Left renal pelvis (tissue), 4 donors: ENCODE measurements at places on chromosomes 13 and 19.

GRCh38 chr13:46554951-46555350, 2.0 kb downstream of the LRCH1 start:
- DNase-seq = no peak

DNA sequence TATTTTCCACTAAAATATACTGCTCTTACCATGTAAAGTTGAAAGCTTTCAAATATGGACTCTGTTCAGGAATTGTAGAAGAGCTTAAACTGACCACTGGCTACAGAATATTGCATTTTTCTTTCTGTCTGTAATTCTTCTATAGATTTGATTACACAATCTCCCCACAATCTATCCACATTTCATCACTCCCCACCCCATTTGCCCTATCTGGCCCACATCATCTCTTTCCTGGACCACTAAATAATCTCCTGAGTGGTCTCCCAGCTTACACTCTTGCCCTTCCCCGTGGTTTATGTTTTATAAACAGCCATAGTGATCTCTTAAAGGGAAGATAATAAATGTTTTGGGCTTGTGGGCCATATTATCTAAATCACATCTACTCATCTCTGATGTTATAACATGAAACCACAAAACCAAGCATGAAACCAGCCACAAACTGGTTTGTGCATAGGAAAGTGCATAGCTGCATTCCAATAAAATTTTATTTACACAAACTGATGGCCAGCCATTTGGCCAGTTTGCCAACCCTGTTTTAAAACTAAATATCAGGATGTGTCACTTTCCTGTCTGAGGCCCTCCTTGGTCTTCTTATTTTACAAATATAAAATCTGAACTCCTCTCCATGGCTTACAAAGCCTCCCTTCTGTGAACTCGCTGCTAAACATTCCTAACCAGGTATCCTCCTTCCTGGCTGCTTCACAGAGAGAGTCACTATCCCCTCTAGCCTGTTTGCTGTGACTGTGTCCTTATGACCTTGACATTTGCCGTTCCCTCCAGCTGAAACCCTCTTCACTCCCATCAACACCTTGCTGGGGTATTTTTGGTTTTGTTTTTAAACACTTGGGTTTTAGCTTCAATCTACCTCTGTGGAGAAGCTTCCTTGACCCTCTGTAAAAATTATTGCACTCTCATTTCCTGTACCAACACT, 500.9 kb downstream of the GPC6 start:
- DNase-seq = no peak

DNA sequence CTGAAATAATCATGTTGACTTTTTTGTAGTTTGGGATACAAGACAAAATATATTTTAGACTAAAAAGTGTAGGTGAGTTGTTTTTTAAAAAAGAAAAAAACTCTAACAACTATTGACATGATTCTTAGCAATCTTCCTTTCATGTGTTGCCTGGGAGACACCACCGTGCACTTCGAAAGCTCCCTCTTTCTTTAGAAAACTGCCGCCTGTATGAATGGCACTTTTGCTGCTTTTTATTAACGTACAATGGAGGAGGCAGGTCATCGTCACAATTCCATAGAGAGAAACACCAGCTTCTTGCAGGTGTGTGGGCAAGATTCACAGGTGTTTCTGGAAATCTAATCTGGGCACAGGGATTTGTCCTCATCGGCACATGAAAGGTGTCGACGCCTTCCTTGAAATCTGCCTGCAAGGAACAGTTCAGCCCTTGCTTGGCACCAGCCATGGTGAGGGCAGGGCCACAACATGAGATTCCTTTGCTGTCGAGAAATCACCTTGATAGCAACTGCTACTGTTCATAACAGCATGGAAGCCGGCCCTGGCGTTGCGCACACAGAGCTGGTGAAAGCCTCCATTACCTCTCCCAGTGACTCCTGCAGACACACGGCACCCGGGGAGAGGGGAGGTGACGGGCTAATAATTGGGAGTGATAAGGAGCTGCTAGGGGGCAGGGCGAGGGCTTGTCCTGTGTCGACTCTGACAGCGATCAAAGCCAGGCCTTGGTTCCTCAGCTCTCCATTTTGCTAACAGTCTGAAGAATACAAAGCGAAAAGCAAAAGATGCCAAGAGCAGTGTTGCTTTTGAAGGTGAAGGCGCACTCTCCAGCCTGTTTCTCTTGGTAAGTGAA, 66.5 kb downstream of the EFNB2 start:
- no peak for DNase-seq

DNA sequence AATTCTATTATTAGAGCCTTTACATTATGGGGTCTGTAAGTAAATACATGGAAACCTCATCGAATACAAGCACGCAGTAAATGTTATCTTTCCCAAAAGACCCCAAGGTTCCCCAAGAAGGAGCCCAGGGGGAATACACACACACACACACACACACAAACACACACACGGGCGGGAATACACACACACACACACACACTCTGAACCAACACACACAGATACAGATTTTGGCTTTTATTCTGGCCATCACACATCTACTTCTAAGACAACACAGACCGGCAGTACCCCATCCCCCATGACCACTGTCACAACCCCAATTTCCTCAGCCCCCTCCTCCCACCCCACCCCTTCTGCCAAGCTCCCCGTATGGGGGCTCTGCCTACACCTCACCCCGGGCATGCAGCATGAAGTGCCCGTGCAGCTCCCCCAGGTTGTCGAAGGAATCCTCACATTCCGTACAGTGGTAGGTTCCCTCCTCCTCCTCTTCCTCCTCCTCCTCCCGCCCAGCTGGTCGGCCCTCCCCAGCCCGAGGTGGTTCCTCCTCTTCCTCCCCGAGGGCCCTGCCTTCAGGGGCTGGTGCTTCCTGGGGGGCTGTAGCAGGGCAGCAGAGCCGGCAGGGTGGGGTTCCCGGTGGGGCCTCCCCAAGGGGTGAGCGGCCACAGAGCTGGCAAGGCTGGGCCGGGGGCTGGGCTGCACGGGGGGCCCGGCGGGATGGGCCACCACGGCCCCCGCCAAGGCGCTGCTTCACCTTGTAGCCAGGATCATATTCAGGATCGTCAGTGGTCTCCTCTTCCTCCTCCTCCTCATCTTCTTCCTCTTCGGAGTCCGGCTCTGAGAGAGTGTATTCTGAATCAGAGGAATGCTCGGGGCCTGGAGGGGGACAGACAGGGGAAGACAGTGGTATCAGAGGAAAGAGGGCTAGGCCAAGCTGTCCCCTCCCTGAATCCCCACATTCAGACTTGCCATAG, 4.4 kb upstream of the SRRM5 start:
- no peak for DNase-seq

DNA sequence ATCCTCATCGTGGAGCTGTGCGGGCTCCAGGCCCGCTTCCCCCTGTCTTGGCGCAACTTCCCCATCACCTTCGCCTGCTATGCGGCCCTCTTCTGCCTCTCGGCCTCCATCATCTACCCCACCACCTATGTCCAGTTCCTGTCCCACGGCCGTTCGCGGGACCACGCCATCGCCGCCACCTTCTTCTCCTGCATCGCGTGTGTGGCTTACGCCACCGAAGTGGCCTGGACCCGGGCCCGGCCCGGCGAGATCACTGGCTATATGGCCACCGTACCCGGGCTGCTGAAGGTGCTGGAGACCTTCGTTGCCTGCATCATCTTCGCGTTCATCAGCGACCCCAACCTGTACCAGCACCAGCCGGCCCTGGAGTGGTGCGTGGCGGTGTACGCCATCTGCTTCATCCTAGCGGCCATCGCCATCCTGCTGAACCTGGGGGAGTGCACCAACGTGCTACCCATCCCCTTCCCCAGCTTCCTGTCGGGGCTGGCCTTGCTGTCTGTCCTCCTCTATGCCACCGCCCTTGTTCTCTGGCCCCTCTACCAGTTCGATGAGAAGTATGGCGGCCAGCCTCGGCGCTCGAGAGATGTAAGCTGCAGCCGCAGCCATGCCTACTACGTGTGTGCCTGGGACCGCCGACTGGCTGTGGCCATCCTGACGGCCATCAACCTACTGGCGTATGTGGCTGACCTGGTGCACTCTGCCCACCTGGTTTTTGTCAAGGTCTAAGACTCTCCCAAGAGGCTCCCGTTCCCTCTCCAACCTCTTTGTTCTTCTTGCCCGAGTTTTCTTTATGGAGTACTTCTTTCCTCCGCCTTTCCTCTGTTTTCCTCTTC, 6.3 kb downstream of the MYADM start:
- DNase-seq = no peak

DNA sequence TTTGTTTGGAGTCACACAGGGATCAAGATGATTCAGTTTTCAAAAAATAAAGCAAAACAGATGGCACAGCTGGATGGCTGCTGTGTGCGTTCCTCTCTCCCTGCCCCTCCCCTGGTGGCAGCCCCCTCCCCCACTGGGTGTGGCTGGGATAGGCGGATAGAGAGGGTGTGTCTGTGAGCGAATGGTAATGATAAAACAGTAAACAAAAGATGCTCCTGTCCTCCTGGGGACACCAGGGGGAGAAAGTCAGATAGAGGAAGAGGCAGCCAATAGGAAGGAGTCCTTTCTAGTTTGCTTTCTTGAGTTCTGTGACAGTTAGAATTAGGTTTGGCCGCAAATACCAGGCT, 6.5 kb downstream of the TMEM255B start:
- no peak for DNase-seq

DNA sequence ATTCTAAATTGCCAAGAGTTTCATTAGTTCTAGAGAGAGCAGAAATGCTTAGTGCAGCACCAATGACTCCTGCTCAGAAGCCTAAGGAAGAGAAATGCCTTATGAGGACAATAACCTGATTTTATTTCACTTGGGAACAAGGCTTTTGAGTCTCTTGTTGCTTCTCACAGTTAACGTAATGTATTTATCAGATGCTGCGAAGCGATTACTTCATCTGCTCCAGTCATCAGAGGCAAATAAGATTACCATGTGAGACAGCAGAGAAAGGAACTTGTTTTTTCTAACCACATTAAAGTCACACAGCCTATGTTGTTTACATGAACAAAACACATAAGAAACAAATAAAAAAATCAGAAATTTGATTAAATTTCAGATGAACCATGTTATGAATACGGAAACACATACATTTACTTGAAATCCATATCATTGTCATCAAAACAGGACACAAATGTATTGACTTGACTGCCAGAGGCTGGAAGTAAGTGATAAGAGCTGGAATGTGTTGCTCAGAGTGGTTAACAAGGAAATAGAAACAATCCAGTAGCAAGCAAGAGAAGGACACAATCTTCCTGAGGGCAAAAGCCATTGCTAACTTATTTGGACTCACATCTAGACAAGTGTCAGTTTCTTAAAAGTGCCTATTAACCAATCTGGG, 147.3 kb downstream of the LHFPL6 start:
- DNase-seq = no peak

GRCh38 chr13:111302045-111302726, 18.3 kb upstream of the TEX29 start:
- no peak for DNase-seq

- no peak for DNase-seq
Observed at GRCh38 chr13:77185721-77186120, 141.2 kb downstream of the MYCBP2 start.

DNA sequence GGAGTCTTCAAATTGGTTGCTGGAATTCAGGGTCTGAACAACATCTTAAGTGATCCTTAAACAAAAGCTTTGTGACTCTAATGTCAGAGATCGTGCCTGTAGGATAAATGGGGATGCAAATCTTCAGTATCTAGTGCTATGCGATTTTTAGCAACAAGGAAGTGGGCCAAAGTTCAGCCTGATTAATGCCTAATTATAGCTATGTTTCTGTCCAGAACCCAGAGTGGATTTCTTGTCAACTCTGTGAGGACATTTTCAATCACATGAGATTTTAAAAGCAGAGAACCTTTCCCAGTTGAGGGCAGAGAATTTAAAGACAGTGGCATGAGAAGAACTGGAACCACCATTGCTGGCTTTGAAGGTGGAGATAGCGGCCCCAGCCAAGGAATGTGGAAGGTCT, 84.3 kb upstream of the PCDH9 start:
- no peak for DNase-seq

DNA sequence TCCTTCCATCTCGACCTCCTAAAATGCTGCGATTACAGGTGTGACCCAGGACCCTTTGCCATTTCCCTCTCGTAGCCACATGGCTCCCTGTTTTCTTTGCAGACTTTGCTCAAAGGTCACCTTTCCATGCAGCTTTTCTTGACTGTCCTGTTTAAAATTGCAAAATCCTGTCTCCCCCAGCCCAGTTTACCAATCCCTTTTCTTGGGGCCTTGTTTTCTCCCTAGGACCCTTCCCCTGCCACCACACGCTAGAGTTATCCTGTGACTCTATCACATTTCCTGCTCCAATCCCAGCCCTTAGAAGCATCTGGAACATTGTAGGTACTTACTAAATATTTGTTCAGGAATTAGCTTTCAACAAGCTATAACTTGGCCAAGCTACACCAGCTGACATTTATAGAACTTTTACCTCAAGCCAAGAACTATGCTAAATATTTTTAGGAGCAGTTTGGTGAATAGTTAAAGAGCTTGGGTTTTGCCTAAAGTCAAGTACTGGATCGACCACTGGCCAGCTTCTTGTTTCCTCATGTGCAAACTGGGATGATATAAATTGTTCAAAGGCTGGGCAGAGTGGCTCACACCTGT, 9.1 kb upstream of the SERTAD3 start:
- DNase-seq = no peak

GRCh38 chr19:35742121-35742724, at the start of gene IGFLR1:
IGFLR1 (minus strand) TSS chr19:35742452; CDS start chr19:35741180, 1,272 bp downstream.
- no peak for DNase-seq

- no peak for DNase-seq
Observed at GRCh38 chr13:113804017-113804702, 45.1 kb downstream of the TMEM255B start.

- no peak for DNase-seq
Observed at GRCh38 chr13:109568339-109568818, 218.0 kb downstream of the IRS2 start.

DNA sequence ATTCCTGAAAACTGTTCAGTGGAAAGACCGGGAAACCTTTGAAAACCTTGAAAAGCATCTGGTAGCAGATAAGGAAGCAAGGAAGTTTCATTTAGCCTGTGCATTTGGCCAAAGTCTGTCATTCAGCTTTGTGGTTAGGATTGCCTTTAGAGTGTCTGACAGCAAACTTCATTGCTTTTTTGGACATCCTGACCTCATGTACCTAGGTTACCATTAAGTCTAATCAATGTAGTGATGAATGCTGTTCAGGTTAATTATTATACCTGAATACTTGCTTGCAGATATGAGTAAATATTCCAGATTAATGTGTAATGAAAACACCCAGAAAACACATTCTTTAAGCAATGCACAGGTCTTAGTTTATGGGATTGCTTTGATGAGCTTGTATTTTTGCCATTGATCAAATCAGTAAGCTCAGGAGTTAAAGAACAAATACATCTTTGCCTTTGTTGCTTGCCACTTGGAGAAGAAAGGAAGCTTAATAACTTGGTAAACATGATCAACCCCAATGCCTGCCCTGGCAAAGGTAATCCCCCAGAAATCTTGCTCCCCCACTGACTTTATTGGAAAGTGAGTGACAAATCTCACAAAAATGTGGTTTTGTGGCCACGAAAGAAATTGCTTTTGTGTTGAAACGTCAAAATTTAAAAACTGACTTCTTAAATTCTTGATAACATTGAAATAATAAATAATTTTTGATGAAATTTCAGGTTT, 87.4 kb downstream of the SLC15A1 start:
- DNase-seq = no peak

- DNase-seq = no peak
Observed at GRCh38 chr19:2040647-2041432, 10.2 kb downstream of the MKNK2 start.

GRCh38 chr13:45564133-45564776, 51.3 kb downstream of the ERICH6B start:
- DNase-seq = no peak

GRCh38 chr13:114038211-114038613, 64.3 kb upstream of the C13orf46 start:
- DNase-seq = no peak

- DNase-seq = no peak
Observed at GRCh38 chr13:39804332-39805210, 149.1 kb downstream of the COG6 start.
